ENCODE measurements at places on chromosomes 3 and 15.

DNA sequence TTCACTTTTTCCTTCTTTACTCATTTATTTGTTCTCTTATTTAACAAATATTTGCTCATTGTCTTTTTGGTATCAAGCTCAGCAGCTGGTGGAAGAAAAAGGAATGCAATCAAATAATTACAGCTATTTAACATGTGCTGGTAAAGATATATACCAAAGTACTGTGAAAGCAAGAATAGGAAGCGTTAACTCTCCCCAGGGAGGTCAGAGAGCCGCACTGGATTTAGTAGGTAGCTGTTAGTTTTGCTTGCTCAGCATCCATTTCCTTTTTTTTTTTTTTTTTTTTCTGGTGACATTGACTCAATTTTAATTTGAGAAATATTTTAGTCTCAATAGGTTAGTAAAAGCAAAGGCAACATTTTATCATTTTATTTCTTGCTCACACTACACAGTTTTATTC is 308.5 kb upstream of the MDFIC2 start:
- DNase-seq = no peak

- DNase-seq = no peak
Measured at GRCh38 chr3:68751888-68752287, 180.5 kb downstream of the TAFA4 start.

DNA sequence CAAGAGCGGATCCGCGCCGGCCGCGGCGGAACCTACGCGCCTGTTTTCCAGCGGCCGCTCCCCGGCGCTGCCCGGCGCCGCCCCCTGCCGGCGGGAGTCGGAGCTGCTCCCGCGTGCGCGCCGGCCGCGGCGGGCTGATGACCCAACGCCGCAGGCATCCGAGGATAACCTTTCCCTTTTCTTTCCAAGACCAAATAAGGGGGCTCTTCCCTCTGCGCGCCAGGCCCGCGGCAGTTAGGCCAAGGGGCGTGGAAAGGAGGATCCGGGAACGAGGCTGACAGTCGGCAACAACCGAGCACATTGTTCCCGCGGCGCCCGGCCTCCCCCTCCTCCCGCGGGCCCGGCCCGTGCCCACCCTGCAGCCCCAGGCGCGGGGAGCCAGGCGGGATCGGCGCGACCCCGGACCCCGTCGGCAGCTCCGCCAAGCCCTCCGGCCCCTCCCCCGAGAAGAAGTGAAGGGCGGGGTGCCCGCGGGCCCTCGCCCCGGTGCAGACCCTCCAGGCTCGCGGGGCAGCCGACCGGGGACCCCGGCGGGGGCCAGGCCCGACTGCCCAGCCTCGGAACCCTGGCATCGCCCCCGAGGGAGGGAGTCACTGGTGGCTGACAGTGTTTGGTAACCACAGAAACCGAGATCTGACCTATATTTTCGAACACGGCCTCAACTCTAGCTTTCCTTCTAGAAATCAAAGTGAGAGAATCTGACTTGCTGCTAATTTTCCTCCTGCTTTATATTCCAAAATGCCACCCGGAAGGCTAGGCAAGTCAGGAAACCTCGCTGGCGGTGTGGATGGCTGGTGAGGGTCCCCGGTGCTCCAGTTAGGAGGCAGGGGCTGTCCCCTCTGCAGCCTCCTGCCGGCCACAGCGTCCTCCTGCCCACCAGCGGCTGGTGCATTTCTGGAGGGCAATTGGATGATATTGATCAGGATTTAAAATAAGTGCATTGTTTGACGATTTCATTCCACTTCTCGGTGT is 45.6 kb upstream of the SYNM start:
- peak; percentile 9 for DNase-seq

DNA sequence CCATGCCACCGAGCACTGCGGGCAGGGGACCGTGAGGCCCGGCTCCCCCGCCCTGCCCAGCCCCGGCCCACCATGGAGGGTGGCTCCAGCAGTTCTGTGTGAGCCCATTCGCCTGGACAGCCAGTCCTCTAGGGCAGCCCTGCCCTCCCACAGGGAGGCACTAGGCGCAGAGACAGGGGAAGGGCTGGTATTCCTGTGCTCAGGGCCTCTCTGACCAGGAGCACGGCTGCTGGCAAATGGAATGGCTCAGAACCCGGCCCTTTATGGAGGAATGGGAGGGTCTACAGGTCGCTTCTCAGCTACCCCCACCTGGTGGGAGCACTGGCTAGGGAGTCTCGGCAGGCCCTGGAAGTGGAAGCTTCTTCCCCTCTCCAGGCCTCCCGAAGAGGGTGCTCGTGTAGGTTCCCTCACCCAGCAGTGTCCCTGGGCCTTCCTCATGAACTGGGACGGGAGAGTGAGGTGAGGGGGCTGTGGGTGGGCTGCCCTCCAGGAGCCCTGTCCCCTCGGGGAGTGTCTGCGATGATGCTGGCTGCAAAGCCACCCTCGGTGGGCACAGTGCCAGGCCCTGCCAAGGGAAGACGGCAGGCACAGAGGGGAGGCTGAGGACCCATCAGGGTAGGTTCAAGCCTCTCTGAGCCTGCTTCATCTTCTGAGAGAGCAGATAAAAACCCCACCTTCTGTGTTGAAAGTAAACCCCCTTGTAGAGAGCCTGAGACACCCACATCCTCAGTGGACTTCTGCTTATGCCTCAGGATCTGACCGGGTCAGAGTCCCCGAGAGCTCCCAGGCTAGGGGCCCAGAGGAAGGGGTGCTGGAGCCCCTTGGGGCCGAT is 1.5 kb downstream of the MELTF start:
- DNase-seq = no peak

GRCh38 chr15:45441036-45441435 is 62.7 kb upstream of the GATM start:
- DNase-seq = no peak

DNA sequence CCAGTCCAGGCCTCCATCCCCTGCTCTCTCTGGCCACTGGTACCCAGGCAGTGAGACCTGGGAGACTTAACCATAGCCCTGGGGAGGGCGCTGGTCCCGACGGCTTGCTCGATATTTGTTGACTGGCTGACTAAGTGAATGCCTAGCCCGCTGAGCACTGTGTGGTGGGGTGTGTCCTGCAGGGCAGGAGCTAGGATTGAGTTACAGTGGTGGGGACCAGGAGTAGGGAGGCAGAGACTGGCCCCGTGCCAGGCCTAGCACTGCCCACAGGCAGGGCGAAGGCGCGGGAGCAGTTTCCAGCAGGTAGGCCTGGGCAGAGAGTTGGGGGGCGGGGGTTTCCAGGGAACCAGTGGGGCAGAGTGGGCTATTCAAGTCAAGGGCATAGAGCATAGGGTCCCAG is at the start of gene VILL:
Gene VILL, plus strand, starts transcription at position 260 of the 400 bp plus-strand sequence. CDS start 2,887 bp downstream, outside the sequence.
- DNase-seq = no peak

- DNase-seq = no peak
Measured at GRCh38 chr15:35195649-35196048, 110.6 kb upstream of the NANOGP8 start.

- no peak for DNase-seq
Measured at GRCh38 chr3:64067506-64068346, 44.4 kb upstream of the PSMD6 start.

- DNase-seq = no peak
Measured at GRCh38 chr3:175077216-175077615, 218.1 kb downstream of the NAALADL2 start.

DNA sequence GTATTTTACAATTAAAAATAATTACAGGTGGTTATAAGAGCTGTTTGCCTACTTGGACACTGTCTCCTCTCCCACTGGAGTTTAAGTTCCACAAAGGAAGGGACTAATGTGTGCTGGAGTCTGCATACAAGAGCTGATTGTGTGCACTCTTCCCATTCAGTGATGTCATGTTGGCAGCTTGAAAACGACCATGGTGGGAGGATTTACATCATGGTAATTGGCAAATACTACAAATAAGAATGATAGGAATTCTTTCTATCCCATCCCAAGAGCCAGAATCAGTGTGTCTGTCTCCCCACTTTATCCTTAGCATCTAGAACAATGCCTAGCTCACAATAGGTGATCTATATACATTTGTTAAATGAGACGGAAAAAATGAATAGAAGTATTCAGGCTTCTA is 14.1 kb downstream of the ITGA11 start:
- DNase-seq = no peak

DNA sequence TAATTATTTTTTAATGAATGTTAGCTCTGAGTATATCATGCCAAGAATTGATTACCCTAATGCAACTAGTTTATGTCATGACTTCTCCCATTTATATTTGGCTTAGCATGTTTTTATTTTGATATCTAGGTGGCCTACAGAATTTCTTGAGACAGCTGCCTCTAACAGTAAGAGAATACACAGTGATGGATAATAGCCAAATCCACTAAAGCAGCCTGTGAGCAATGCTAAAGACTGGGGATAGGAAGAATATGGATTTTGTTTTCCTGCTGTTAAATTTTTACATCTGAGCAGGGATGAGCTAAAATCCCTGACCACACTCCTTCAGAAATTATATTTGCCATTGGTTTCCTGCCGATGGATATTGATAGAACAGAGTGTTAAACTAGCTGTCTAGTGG is 149.3 kb upstream of the TGFBR2 start:
- DNase-seq = no peak

- no peak for DNase-seq
Measured at GRCh38 chr3:26068890-26069289, 279.0 kb downstream of the OXSM start.

- no peak for DNase-seq
Measured at GRCh38 chr15:71807691-71808091, 2.7 kb upstream of the NR2E3 start.

GRCh38 chr3:195757827-195758226 is 37.0 kb downstream of the MUC20 start:
- no peak for DNase-seq

DNA sequence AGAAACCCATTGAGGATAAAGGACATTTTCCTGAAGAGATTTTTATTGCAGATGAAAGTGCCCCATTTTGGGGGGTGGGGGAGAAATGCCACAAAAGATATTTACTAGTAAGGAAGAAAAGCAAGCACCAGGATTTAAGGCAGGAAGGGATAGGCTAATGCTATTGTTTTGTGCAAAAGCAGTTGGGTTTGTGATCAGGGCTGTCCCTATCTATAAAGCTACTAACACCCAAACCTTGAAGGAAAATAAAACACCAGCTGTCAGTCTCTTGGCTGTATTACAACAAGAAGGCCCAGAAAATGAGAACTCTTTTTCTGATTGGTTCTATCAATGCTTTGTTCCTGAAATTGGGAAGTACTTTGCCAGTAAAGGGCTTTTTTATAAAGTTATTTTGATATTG is 56.0 kb downstream of the CD200 start:
- no peak for DNase-seq

GRCh38 chr3:89966877-89967665 is 859.6 kb downstream of the EPHA3 start:
- DNase-seq = no peak

DNA sequence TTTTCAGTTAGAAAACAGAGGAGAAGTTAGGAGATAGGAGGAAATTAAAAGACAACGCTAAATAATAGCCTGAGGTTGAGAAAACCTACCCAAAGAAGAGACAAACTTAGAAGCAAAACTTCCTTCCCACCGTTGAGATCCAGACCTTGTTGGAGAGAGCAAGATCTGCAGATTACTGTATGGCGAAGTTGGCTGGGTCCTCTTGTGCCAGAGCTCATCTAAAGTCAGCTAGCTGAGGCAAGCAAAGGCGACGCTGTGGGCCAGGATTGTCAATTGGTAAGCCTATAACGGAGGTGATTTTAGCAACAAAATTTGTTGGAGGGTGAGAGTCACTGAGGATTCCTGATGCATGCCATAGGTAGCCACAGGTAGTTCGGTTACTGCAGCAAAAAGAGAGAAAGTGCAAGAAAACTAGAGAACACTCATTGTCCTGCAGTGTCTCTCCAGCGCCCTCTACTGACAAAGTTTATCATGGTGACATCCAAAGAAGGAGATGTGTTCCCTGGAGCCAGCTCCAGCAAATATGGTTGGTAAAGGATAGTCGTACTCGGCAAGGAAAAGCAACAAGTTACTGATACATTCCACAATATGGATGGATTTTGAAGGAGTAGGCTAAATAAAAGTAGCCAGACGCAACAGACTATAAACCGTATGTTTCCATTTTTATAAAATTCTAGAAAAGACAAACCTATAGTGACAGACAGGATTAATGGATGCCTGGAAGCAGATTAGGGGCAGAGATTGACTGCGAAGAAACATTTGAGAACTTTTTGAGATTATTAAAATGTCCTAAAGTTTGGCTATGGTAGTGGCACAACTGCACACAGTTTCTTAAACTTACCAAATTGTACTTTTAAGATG is 9.8 kb upstream of the OR5K4 start:
- DNase-seq = no peak

DNA sequence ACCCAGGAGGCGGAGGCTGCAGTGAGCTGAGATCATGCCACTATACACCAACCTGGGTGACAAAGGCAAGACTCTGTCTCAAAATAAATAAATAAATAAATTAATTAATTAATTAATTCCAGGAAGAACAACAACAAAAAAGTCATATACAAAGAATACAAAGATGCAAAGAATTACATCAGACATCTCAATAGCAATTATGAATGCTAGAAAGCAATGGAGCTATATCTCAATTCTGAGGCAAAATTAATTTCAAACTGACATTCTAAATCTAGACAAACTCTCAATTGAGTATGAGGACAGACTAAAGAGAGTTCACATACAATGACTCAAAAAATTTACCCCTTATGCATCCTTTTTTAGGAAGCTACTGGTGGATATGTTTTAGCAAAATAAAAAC is 69.6 kb upstream of the CTNNB1 start:
- no peak for DNase-seq

GRCh38 chr15:77311618-77312398 is 108.1 kb downstream of the PEAK1 start:
- DNase-seq = no peak

- no peak for DNase-seq
Measured at GRCh38 chr3:3342141-3342540, 162.7 kb upstream of the CRBN start.

DNA sequence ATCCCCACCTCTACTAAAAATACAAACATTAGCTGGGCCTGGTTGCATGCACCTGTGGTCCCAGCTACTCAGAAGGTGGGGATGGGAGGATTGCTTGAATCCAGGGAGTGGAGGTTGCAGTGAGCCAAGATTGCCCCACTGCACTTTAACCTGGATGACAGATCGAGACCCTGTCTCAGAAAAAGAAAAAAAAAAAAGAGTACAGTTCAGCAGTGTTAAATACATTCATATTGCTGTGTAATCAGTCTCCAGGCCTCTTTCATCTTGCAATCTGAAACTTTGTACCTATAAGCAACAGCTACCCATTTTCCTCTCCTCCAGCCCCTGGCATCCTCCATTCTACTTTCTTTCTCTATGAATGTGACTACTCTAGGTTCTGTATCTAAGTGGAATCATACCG is 61.2 kb downstream of the LPP start:
- no peak for DNase-seq

GRCh38 chr3:191414732-191415131 is 46.2 kb upstream of the PYDC2 start:
- no peak for DNase-seq

DNA sequence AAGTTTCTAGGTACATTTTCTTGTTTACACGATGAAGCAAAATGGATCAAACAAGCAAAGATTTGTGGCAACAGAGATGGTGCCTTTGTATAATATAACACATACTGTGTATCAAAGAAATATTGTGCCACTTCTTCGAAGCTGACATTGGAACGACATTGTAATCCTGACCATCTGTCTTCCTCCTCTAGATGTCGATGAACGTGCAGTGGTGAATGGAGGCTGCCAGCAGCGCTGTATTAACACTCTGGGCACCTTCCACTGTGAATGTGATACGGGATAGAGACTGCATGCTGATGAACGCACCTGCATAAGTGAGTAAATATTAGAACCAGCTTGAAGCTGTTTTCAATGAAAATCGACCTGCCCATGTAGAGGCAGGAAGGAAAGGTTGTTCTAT is 613.3 kb upstream of the GOLIM4 start:
- no peak for DNase-seq

GRCh38 chr3:55615694-55616295 is 128.7 kb upstream of the WNT5A start:
- no peak for DNase-seq

- DNase-seq = no peak
Measured at GRCh38 chr3:78734048-78734637, 1033.7 kb downstream of the ROBO1 start.

Data from activated T-helper 1 cell treated with Interleukin-2 at 50 U/mL for 16 hours (primary cell).